ENCODE measurements at places on chromosomes 4 and X.

GRCh38 chr4:108834835-108835384, 72.1 kb upstream of the ETNPPL start:
- DNase-seq = no peak

GRCh38 chrX:18920566-18920965, 63.3 kb downstream of the PHKA2 start:
- no peak for DNase-seq

DNA sequence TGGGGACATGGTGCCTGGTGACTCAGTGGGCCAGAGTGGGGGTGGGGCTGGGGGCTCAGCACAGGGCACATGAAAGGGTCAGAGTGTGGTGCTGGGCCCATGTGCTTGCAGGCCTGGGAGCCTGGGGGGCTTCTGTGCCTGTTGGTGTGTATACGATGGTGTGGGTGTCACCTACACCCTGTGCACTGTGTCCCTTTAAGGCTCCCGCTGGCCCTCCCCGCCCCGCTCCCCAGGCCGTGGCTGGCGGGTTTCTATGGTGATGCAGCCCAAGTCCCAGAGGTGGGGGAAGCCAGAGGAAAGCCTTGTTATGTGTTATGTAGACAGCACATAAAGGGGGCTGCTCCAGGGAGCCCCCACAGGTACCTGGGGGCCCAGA, 5.5 kb downstream of the L1CAM start:
- DNase-seq = peak; percentile 2

DNA sequence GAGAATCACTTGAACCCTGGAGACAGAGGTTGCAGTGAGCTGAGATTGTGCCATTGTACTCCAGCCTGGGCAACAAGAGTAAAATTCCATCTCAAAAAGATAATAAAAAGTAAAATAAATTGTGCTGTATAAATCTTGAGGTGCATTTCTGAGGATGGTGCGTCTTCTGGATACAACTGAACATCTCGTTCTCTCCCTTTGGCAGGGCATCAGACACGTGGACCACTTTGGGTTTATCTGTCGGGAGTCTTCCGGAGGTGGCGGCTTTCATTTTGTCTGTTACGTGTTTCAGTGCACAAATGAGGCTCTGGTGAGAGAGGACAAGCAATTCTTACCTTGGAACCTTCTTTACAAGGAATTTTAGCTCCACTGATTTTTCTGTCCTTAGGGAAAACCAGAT, 60.2 kb downstream of the PTTG2 start:
- no peak for DNase-seq

GRCh38 chr4:105994061-105994460, 98.8 kb downstream of the NPNT start:
- no peak for DNase-seq

DNA sequence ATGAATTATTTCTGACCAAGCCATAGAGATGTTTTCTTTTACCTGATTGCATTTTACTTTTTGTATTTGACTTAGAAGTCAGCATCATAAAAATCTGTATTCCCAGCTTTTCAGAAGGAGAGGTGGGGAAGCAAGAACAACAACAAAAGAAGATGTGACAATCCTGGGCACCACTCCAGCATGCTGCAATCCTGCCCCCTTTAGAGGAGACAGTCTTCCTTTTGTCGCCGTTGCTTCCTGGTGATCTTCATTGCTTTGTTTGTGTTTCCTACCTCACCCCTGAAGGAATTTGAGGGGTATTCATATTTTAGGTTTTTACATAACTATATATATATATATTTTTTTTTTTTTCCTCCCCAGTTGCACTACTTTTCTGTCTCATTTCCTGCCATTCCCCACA, 3.7 kb downstream of the QRFPR start:
- no peak for DNase-seq

- DNase-seq = no peak
Measured at GRCh38 chrX:123917069-123917468, 44.4 kb upstream of the STAG2 start.

DNA sequence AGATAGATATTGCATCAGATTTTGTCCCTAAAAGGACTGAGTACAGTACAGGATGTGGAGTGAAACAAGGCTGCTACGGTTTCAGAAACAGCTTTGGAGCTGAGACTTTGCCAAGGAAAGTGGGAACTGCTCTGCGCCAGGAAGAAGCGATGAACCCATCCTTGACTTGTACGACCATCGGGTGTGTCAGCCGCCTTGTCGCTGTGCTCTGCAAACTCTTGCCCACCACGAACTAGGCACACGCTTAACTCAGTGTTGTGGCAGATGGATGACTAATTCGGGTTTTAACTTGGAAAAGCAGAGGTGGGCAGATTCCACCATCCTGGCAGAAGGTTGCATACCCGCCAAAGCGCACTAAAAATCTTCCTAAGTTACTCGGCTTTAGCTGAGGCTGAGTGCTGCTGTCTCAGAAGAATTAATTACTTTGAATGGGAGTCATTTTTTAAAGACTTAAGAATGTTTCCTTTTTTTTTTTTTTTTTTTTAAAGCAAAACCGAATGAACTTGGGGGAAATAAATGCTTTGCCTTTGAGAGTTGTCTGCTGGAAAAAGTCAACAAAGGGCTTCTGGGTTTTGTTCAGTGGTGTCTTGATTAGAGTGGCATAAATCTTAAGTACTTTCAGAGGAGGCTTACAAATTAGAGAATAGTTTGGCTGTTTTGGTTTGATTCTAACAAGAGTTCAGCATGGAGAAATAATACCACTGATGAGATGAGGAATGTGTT, 69.5 kb downstream of the SHROOM2 start:
- DNase-seq = no peak

- DNase-seq = no peak
Measured at GRCh38 chr4:62208921-62209320, 1008.8 kb downstream of the ADGRL3 start.

DNA sequence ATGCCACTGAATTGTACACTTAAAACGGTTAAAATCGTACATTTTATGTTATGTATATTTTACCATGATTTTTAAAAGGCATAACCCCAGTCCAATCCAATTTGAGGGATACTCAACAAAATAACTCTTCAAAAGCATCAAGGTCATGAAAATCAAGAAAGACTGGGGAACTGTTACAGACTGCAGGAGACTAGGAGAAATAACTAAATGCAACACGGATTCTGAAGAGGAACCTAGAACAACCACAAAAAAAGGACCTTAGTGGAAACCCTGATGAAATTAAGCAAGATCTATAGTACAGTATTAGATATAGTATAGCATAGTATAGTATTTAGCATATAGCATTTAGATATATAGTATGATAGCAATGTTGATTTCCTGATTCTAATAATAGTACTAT, 26.8 kb downstream of the SH3KBP1 start:
- no peak for DNase-seq

- DNase-seq = no peak
Measured at GRCh38 chr4:825971-826330, at the start of gene CPLX1. Gene CPLX1, minus strand, starts transcription at chr4:826129. Its CDS starts 1,607 bp downstream, at chr4:824522.

DNA sequence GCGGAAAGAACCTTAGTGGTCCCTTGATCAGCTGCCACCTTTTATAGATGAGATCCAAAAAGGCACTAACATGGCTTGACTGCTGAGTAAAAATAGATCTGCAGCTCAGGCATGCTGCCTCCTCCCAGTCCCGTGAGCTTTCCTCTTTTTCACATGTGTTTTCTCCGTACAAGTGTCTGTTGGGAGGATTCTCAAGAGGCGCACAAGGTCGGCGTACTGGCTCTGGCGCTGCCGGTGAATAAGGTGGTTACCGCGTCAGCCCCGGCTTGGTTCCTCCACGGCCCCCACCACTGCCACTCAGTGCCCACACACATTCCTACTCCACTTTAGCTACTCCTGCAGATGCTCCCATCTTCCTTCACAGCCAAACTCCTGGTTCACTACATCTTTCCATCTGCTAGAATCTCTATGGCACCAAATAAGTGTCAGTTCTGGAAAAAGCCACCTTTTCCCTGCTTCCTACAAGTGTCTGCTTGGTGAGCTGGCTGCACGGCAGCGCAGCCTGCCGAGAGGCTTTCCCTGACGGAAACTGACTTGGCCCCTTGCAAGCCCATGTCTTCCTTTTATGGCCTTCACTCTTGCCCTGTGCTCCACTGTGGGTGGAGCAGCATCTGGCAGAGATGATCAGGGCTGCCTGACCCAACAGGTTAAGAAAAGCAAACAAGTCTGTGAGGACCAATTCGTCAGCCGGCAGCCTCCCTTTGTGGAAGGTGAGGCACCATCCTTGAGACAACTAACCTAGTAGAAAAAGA, 99.8 kb downstream of the KLHL8 start:
- DNase-seq = peak; percentile 27

GRCh38 chr4:48815483-48815882, 15.4 kb upstream of the OCIAD1 start:
- DNase-seq = no peak

GRCh38 chrX:861340-861890, 230.8 kb downstream of the SHOX start:
- DNase-seq = no peak

GRCh38 chrX:35626124-35626523, 172.0 kb upstream of the MAGEB16 start:
- no peak for DNase-seq

DNA sequence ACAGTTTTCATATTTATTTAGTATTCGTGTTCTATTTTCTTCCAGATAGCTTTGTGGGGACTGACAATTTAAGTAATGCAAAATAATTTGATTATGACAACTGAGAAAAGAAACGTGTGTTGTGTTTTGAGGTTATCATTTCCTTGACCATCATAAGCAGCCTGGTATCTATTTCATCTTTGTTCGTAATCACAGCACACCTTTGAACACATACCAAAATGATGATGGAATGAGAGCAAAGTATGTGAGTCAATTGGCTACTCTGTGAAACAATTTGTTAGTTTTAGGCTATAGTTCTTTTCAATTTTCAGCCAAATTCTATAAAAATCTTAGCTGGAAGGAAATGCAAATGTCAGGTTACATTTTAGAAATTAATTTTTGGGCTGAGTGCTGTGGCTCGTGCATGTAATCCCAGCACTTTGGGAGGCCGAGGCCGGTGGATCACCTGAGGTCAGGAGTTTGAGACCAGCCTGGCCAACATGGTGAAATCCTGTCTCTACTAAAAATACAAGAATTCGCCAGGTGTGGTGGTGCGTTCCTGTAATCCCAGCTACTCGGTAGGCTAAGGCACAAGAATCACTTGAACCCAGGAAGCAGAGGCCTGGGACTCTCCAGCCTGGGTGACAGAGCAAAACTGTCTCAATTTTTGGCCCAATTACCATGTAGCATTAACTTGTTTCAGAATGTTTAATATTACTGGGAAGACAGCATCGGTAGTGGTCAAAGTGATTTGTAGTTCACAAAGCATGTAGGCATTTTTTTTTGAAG, 1.1 kb upstream of the DUSP21 start:
- no peak for DNase-seq

DNA sequence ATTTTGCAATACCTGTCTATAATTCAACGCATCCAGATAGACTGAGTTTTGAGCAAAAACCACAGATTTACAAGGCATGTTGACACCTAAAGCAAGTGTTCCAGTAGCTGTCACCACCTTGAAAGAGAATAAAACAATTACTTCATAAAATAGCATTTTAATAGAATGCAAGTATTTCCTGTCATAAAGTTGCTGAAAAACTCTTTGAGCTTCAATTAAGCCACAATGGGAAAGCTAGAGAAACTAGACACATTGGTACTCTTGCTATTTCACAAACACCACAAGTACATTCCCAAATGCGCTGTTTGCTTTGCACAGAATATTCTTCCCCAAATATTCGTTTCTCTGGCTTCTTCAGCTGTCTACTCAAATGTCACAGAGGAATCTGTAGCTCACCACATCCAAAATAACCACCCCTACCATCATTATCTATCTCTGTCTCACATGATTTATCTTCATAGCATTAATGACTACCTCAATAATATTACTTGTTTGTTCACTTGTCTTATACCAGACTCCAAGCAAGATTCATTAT, 70.3 kb downstream of the DDX60 start:
- DNase-seq = no peak

DNA sequence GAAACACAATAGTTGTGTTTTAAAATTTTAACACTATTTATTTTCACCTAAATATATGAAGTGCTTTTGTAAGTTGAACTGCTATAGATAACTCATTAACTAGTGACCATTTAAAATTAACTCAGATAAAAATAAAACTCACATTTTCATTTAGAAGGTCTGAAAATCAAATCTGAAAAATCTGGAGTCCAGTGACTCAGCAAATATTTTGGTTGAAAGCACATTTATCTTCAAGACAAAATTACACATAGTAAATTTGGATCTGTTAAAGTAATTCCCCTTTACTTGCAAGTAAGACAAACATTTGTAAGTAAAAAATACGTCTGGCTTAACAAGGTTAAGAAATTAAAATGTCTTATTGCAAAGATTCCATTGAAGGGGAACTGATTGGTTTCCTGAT, 589.1 kb downstream of the TRIML1 start:
- DNase-seq = no peak

DNA sequence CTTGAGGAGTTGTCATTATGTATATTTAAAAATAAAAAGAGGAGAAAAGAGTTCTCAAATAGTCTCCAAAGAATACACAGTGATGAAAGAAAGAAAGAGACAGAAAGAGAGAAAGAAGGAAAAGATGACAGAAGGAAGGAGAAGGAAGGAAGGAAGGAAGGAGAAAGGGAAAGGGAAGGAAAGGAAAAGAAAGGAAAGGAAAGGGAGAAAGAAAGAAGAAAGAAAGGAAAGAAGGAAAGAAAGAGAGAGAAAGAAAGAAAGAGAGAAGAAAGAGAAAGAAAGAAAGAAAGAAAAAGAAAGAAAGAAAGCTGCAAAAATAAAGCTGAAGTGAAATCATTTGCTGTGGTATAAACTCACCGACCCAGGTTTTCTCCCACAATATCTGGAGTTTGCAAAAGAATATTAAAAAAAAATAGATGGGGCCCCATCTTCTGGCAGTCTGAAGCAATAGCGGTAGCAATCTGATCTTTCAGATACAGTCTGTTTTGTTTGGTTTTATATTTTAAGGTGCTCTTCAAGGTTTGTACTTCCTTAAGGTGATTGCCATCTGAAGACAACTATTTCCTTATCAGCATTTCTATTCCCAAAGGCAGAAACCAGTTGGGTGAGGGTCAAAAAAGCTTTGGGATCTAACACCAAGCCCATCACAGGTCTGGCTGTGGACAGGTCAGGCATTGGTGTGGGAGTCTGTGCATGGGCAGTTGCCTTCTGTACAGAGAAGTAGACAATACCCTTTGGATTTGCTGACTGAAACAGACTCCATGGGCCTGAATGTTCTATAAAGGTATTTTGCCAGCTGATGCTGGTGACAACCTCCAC, 160.4 kb downstream of the CPEB2 start:
- DNase-seq = no peak
